Muscle of back (tissue), 13 donors: ENCODE measurements at places on chromosomes 3 and 15. TPM values are rescaled to one million over a fixed set of nuclear protein-coding genes. Genes with fewer than 3 reads are reported as not detected.
A peak's percentile ranks its signal among the peaks of the same experiment; 100 is the strongest.

DNA sequence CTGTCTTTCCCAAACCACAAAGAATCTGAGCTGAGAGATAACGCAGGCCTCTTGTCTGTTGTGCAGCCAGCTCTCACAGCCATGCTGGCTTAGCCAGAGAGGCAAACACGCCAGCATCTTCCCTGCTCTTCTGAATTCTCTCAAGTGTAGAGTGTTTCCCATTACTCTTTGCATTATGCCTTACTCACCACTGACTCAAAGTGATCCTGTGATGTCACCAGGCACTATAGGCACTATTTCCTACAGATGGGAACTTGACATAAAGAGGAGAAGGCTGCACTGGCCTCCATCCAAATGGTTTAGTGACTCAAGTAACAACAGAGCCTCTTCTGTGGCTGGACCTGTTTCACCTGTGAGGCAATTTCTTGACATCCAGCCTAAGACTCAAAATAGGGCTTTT is 44.4 kb downstream of the PDZRN3 start:
- DNase-seq: peak; percentile 93

DNA sequence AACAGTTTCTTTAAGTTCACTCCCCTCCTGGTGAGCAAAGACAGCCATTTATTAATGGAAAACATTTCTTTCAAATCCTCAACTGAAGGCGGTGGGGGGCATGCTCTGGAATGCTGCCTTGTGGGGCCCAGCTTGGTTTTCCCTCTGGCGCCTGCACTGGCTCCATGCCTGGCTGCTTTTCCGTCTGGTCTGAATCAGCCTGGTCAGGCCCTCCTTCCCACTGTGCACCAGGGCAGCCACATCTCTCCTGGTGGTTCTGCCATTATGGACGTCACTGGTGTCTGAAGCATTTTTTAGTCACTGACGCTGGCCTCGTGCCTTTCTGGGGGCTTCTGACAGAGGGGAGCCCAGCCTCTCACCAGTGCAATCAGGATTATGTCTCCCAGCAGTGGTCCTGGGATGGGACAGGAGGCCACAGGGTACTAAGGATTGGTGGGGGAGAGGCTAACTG is 57.6 kb upstream of the APEH start:
- peak; percentile 44 for DNase-seq

SKOR1 gene
- 0.37 TPM for polyA plus RNA-seq

CDC25A gene
- 4.4 TPM for polyA plus RNA-seq

RPL32 gene
- 3,400 TPM for polyA plus RNA-seq

ERICH6 gene
- 0.52 TPM for polyA plus RNA-seq

GNAT1 gene
- not detected for polyA plus RNA-seq
